ENCODE measurements at places on chromosomes 4 and X. TPM values are rescaled to one million over a fixed set of nuclear protein-coding genes. Genes with fewer than 3 reads are reported as not detected.

Gene KDR
- total RNA-seq: 40.6 TPM

Gene MAGEH1
- total RNA-seq: 23.0 TPM

Gene PNMA6F
- total RNA-seq: not detected

DNA sequence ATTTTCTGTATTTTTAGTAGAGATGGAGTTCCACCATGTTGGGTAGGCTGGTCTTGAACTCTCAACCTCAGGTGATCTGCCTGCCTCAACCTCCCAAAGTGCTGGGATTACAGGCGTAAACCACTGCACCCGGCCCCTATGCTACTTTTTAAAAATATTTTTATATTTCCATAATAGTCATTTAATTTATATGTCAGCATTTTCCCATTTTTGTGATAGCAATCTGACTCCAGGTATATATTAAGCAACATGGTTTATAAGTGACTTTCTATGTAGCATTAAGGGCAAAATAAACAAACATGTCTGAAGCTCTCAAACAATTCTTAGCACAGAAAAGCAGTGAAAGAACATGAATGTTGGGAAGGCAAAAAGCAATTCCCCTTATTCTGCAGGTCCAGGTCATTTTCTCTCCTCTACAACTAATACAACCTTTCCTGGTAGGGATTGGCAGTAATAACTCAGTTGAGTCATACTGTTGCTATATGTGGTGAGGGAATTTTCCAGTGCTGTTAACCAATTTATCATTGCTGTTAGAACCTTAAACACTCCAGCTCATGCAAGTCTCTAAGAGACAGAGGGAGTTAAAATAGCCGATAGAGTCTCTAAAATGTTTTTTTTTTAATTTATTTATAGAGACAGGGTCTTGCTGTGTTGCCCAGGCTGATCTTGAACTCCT is 24.0 kb downstream of the SMIM14 start:
- no peaks in the 10 kb centered on the region for H3K4me1 ChIP-seq
- DNase-seq: no peak
- no peak overlapping the region for H3K27ac ChIP-seq

- H3K27me3 ChIP-seq: peaks cover 58% of the 10 kb centered on the region
- H3K4me3 ChIP-seq: no peak overlapping the region
- DNase-seq: no peak
- no peak overlapping the region for H3K27ac ChIP-seq
- no peaks in the 10 kb centered on the region for H3K36me3 ChIP-seq
- no peaks in the 10 kb centered on the region for H3K4me1 ChIP-seq
These were observed 34.8 kb downstream of the PLAC1 start for GRCh38 chrX:134623293-134624045.

Data from breast epithelium (tissue), 4 donors.